ENCODE measurements at places on chromosomes 2 and 18.

GRCh38 chr2:164771897-164772296, 69.7 kb downstream of the COBLL1 start:
- no peaks in the 10 kb centered on the region for H3K27me3 ChIP-seq
- no peaks in the 10 kb centered on the region for H3K4me1 ChIP-seq
- DNase-seq: no peak
- no peak overlapping the region for H3K4me3 ChIP-seq
- no peak overlapping the region for H3K27ac ChIP-seq

DNA sequence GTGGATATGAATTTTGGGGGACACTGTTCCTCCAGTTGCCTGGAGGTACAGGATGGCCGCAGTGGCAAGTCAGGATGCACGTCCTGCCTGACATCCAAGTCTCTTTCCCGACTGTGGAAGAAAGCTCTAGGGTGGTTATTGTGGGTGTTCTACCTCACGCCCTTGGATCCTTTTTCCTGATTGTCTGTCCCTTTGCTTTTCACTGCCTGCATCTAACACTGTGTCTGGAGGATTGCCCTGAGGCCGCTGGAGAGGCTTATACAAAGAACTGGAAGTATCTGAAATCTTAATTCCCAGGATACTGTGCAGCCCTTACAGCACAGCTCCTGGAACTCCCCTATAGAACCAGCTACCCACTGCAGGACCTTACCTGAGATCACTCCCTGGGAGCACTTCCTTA, 250.5 kb downstream of the TFCP2L1 start:
- DNase-seq: no peak
- H3K36me3 ChIP-seq: no peaks in the 10 kb centered on the region
- H3K27me3 ChIP-seq: peaks cover 16% of the 10 kb centered on the region
- H3K4me1 ChIP-seq: no peaks in the 10 kb centered on the region
- H3K4me3 ChIP-seq: no peak overlapping the region
- H3K27ac ChIP-seq: no peak overlapping the region

- no peaks in the 10 kb centered on the region for H3K36me3 ChIP-seq
- H3K27ac ChIP-seq: no peak overlapping the region
- no peaks in the 10 kb centered on the region for H3K4me1 ChIP-seq
- no peak for DNase-seq
Measured at GRCh38 chr2:195414537-195415100, 242.4 kb upstream of the SLC39A10 start.

DNA sequence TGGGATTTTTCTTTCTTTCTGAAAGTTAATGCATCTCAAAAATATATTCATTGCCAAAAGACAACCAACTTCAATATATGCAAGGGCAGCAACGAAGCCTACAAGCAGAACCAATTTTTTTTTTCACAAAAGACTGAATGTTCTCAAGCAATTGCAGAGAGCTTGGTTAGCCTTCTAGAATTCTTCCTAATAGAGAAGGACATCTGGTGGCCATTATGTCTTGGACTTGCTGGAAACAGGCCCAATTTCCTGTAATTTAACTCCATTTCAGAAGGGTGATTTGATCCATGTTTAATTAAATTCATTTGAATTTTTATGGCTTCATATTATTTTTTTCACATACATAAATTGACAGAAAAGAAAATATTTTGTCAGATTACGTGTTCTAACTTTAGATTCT, 208.0 kb downstream of the TPGS2 start:
- H3K27me3 ChIP-seq: no peaks in the 10 kb centered on the region
- no peak overlapping the region for H3K4me3 ChIP-seq
- H3K27ac ChIP-seq: no peak overlapping the region
- H3K36me3 ChIP-seq: no peaks in the 10 kb centered on the region
- H3K4me1 ChIP-seq: no peaks in the 10 kb centered on the region
- DNase-seq: no peak

DNA sequence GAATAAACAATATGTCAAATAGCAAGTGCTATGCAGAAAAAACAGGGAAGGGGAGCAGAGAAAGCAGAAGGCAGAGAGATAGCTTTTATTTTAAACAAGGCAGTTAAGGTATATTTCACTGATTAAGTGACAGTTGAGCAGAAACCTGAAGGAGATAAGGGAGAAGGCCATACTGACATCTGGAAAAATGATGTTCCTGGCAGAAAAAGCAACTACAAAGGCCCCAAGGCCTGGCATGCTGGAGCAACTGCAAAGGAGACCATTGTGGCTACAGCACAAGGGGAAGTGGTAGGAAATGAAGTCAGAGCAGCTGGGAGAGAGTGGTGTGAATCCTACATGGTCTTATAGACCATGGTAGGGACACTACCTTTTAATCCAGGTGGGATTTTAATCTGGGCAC, 8.9 kb upstream of the PCBP1 start:
- H3K27ac ChIP-seq: peak overlapping the region; percentile 70
- peaks cover 68% of the 10 kb centered on the region for H3K36me3 ChIP-seq
- DNase-seq: peak; percentile 15
- H3K4me3 ChIP-seq: no peak overlapping the region

All from K562 (cell line).